Naive thymus-derived CD8-positive, alpha-beta T cell (primary cell): ENCODE measurements at places on chromosomes 7 and 10.
A peak's percentile ranks its signal among the peaks of the same experiment; 100 is the strongest.

DNA sequence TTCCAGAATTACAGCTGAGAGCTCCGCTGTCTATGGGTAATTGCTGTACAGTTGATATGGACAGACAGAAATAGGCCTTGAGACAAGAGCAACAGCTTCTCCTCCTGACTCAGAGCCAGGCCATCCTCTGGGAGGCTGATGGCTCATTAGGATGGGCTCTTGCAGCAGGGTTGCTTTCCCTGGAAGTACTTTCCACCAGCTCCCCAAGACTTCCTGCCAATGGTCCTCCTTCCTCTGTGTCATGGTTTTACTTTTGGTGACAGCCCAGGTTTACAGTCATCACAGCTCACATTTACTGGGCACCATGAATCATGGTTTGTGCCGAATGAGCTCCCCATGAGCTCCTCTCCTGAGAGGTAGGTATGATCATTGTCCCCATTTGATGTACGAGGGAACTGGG is 131.8 kb downstream of the HECW1 start:
- H3K4me3 ChIP-seq = no peak overlapping the region
- H3K27me3 ChIP-seq = peaks cover 4% of the 10 kb centered on the region
- DNase-seq = no peak
- H3K36me3 ChIP-seq = no peaks in the 10 kb centered on the region
- no peak overlapping the region for H3K27ac ChIP-seq

DNA sequence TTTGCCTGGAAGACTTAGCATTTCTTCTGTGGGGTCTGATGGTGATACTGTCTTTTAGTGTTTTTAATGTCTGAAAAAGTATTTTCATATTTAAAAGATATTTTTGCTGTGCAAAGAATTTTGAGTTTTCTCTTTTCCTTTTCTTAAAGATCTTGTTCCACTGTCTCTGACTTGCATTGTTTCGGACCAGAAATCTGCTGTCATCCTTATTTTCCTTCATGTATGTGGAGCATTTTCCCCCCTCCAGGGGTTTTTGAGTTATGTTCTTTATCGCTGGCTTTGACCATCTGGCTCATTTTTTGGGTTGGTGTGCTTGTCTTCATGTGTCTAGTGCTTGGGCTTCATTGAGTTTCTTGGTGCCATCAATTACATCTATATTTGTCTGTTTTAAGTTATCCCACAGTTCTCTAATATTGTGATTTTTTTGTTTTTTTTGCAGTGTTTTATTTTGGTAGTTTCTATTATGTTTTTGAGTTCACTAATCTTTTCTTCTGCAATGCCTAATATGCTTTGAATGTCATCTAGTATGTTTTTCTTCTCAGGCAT is 119.9 kb downstream of the MGMT start:
- H3K27me3 ChIP-seq = no peaks in the 10 kb centered on the region
- peaks cover 93% of the 10 kb centered on the region for H3K36me3 ChIP-seq
- no peaks in the 10 kb centered on the region for H3K4me1 ChIP-seq
- no peak overlapping the region for H3K27ac ChIP-seq
- no peak overlapping the region for H3K4me3 ChIP-seq

DNA sequence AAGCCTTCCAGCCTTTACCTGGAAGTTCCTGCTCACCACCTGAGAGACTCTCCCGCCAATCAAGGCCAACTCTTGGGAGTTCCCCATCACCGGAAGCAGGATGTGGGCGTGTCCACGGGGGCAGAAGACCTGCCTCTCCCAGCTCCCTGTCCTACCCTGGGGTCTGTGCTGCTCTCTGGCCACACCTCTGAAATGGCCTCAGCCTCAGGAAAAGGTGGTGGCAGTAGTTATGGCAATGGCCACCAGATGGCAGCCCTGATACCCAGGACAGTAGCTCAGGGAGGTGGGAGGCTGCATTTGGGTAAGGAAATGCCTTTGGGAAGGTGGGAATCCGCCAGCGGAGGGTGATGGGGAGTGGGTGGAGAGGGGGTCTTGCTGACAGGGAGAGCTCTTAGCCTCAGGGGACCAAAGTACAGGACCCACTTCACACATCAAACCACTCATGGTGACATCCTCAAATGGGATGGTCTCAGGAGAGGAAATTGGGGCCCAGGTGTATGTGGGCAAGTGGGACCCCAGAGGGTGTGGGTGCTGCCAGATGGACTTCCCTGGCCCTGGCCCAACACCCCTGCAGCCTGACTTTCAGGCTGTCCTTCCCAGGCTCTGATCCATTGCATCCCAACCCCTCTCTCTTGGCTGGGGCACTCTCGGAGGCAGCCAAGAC is 33.9 kb downstream of the KAZALD1 start:
- H3K4me3 ChIP-seq = no peak overlapping the region
- DNase-seq = peak; percentile 54
- H3K4me1 ChIP-seq = peaks cover 6% of the 10 kb centered on the region

- no peak overlapping the region for H3K4me3 ChIP-seq
- H3K4me1 ChIP-seq = peaks cover 36% of the 10 kb centered on the region
- H3K27me3 ChIP-seq = no peaks in the 10 kb centered on the region
- no peak for DNase-seq
Measured at GRCh38 chr10:11317936-11318670, 293.3 kb downstream of the USP6NL start.

DNA sequence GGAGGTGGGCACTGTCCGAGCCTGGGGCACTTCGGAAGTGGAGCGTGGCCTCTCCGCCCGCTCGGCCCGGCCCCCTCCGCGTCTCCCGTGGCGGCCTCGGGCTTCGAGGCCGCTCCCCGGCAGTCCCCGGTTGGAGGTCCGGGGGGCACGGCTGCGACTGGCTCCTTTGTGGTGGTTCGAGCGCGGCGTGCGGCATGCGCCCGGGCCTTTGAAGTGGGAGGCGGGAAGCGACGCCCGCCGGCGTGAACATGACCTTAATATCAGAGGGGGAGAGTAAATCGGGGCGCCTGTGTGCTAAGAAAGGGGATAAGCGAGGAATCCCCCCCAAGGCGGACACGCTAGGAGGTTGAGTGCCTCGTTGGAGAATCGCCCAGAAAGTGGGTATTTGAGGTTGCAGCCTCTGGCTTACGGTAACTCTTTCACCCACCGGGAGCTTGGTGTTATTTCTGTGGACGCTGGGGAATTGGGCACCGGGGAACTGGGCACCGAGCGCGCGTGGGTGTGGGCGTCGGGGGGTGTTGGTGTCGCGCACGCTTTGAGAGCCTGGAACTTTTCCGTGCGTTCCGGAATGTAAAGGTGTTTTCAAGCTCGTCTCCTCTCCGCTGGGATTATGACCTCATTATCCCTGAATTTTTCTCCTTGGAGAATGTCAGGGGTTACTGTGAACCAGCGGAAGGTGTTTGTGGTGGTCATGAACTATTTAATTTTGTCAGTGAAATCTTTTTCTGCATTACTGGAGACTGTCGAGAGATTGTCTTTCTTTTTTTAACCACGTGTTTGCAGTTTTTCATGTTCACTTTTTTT is 660 bp downstream of the SUV39H2 start:
- peak; percentile 48 for DNase-seq
- peak overlapping the region; percentile 94 for H3K4me3 ChIP-seq
- peak overlapping the region; percentile 70 for H3K27ac ChIP-seq
- H3K27me3 ChIP-seq = no peaks in the 10 kb centered on the region
- H3K36me3 ChIP-seq = no peaks in the 10 kb centered on the region

GRCh38 chr10:14665865-14666857 is 108.5 kb downstream of the FAM107B start:
- no peak overlapping the region for H3K4me3 ChIP-seq
- H3K4me1 ChIP-seq = peaks cover 9% of the 10 kb centered on the region
- no peak for DNase-seq
- H3K36me3 ChIP-seq = peaks cover 6% of the 10 kb centered on the region

GRCh38 chr7:141945356-141945755 is 1.4 kb downstream of the CLEC5A start:
- no peak overlapping the region for H3K4me3 ChIP-seq
- peaks cover 1% of the 10 kb centered on the region for H3K27me3 ChIP-seq
- H3K27ac ChIP-seq = no peak overlapping the region
- peaks cover 17% of the 10 kb centered on the region for H3K36me3 ChIP-seq

GRCh38 chr7:46285878-46286277 is 364.8 kb upstream of the IGFBP3 start:
- H3K27me3 ChIP-seq = no peaks in the 10 kb centered on the region
- no peaks in the 10 kb centered on the region for H3K4me1 ChIP-seq
- no peak overlapping the region for H3K4me3 ChIP-seq
- no peak overlapping the region for H3K27ac ChIP-seq

DNA sequence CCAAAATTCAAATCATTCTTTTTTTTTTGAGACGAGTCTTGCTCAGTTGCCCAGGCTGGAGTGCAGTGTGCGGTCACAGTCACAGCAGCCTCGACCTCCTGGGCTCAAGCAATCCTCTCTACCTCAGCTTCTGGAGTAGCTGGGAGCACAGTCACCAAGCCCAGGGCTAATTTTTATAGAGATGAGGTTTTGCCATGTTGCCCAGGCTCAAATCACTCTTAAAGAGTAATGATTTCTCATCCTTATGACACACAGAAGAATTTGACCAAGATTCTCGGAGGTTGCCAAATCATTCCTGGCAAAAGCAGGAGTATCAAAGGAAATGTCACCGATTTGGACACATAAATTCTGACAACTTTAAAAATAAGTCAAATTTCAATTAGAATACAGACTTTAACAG is 39.1 kb downstream of the SIRT1 start:
- H3K27ac ChIP-seq = no peak overlapping the region
- H3K4me1 ChIP-seq = peaks cover 3% of the 10 kb centered on the region
- H3K36me3 ChIP-seq = peaks cover 62% of the 10 kb centered on the region
- no peak for DNase-seq

DNA sequence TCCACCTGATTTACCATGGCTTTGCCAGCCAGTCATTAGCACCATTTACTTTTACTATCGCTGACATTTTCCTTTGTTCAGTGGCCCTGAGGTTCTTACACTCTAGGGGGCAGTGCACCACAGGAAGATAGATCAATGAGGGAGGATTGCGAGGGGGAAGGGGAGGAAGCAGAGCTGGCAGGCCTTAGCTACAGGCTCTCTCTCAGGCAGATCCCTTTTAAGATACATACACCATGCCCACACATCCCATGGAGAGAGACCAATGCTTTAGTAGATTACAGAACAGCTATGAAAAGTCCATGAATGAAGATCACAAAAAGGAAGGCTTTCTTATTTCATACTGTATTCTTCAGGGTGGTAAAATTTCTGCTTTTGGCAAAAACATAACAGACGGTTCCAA is 47.4 kb downstream of the DENND11 start:
- H3K27ac ChIP-seq = peak overlapping the region; percentile 73
- H3K4me1 ChIP-seq = peaks cover 6% of the 10 kb centered on the region
- peak; percentile 47 for DNase-seq
- no peaks in the 10 kb centered on the region for H3K36me3 ChIP-seq
- no peak overlapping the region for H3K4me3 ChIP-seq

- peaks cover 10% of the 10 kb centered on the region for H3K4me1 ChIP-seq
- H3K27ac ChIP-seq = no peak overlapping the region
- no peak for DNase-seq
- H3K36me3 ChIP-seq = no peaks in the 10 kb centered on the region
Measured at GRCh38 chr7:27802999-27803398, 63.0 kb downstream of the TAX1BP1 start.

GRCh38 chr10:36711361-36711760 is 414.0 kb upstream of the ANKRD30A start:
- H3K27me3 ChIP-seq = no peaks in the 10 kb centered on the region
- H3K27ac ChIP-seq = no peak overlapping the region
- no peak for DNase-seq
- H3K4me3 ChIP-seq = no peak overlapping the region

DNA sequence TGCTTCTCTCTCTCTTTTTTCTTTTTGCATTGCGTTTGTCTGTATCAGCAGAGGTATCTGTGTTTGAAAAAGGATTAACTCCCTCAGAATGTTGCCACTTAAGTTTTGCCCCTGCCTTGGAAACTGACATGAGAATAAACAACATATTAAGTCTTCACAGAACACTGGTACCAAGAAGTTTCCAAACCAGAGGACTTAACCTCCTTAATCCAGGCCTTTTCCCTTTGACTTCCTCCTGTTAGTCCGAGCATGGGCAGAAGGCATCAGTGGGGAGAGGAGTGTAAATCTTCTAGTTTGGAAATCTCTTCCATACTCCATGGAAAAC is 681.4 kb downstream of the LRMDA start:
- H3K27me3 ChIP-seq = peaks cover 5% of the 10 kb centered on the region
- no peak overlapping the region for H3K4me3 ChIP-seq
- DNase-seq = no peak
- no peaks in the 10 kb centered on the region for H3K36me3 ChIP-seq
- H3K27ac ChIP-seq = no peak overlapping the region
- H3K4me1 ChIP-seq = no peaks in the 10 kb centered on the region

DNA sequence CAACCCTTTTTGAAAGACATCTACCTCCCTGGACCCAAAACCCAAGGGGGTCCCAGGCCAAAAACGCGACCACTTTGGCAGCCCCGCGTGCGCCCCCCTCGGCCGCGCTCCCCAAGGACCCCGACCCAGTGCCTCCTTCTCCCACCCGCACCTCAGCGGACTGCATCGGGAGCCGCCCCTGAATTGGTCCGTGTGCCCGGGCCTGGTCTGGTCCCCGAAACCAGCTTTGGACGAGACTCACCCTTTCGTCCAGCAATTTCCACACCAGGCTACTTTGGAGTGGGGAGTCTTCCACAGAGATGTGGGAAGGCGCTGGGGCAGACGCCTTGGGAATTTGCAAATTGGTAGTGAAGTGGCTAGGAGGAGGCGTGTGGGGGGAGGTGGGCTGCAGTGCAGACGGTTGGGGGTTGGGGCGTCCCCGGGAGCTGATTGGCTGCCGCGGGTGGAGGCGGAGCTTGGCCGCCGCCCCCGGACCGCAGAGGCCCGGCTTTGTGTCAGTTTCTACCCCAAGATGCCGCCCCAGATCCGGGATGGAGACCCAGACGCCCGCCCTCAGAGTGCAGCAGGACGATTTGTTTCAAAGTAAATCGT is 16.9 kb downstream of the TCAF1 start:
- H3K36me3 ChIP-seq = peaks cover 22% of the 10 kb centered on the region
- H3K27ac ChIP-seq = no peak overlapping the region
- peaks cover 28% of the 10 kb centered on the region for H3K4me1 ChIP-seq
- peaks cover 42% of the 10 kb centered on the region for H3K27me3 ChIP-seq
- peak overlapping the region; percentile 56 for H3K4me3 ChIP-seq

DNA sequence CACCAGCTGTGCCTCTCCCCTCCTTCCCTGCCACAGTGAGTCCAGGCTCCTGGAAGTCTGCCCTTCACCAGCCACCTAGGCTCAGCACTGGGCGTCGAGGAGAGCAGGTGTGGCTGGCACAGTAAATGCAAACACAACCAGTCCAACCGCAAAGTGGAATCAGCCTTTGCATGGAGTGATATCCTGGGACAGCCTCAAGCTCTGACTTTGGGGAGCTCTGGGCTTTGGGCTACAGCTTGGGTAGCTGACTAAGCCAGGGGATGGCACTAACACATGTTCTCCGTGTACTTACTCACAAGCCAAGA is 312.4 kb downstream of the KCNMA1 start:
- H3K27ac ChIP-seq = no peak overlapping the region
- DNase-seq = no peak
- H3K4me1 ChIP-seq = peaks cover 9% of the 10 kb centered on the region
- H3K36me3 ChIP-seq = no peaks in the 10 kb centered on the region

DNA sequence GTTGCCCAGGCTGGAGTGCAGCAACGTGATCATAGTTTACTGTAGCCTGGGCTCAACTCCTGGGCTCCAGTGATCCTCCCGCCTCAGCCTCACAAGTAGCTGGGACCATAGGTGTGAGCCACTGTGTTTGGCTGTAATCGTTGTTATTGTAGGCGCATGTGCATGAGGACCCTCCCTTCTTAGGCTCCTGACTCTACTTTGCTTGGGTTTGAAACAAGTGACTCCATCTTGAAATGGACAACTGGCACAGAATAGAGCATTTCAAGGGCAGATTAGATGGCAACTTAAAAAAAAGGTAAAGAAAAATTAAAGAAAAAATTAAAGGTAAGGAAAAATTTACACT is 15.4 kb upstream of the GIMAP8 start:
- H3K4me3 ChIP-seq = no peak overlapping the region
- no peaks in the 10 kb centered on the region for H3K27me3 ChIP-seq
- no peak overlapping the region for H3K27ac ChIP-seq
- no peak for DNase-seq
- H3K36me3 ChIP-seq = no peaks in the 10 kb centered on the region
